EL (cell line): ENCODE measurements at places on chromosomes 2 and 18.

DNA sequence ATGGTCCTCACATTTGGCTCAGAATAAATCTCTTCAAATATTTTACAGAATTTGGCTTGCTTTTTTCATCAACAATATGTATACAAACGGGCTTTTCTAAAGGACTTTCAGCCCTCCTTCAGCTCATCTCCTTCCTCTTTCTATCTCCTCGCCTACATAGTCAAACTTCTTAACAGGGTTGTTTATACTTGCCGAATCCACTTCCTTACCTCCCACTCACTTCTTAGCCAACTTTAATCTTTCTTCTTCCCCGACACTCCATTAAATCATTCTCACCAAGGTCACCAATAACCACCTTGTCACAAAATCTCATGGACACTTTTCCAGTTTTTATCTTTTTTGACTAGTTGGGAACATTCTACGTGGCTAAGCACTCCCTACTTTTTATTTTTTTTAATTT lies 325.2 kb downstream of the PLCL1 start:
- DNase-seq, result no peak

DNA sequence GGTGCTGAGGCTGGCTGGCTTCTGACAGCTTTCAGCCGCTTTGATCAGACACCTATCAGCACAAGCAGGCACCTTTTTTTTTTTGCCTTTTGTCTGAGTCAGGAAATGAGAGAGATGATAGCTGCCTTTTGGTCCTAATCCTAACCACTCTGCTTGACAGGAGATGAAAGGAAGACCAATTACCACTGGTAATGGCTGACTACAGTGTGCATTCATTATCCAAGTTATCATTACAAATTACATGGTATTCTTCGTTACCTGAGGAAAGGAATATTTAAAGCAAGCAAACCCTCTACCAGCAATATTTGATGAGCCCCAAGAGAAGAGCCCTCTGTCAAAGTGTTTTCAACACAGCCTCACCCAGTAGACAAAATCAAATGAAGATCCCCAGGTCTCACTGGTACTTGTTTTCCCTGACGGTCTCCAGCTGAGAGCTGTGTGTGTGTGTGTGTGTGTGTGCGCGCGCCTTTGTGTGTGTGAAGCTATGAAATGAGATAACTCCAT lies 925.7 kb downstream of the DCDC2C start:
- no peak for DNase-seq

- no peak for DNase-seq
Observed at GRCh38 chr2:14633461-14634181, 1.1 kb downstream of the LRATD1 start.

GRCh38 chr2:156427074-156427473 lies 9.1 kb upstream of the GPD2 start:
- no peak for DNase-seq

DNA sequence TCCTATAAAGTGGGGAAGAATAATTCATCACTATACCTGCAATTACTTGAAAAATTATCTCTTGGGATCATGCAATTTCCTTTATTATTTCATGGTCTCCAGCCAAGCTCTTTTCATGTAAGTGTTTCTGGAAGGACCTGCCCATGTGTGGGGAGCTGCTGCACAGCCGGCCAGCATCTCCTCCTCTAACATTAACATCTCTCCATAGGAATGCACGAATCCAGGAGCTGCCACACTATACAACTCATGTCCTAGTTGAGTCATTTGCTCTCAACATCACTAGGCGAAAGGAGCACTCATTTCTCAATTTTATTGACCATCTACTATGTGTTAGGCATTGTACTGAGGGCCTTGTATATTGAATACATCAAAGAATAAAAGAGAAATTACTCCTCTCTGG lies 144.3 kb upstream of the ERBB4 start:
- DNase-seq, result no peak

DNA sequence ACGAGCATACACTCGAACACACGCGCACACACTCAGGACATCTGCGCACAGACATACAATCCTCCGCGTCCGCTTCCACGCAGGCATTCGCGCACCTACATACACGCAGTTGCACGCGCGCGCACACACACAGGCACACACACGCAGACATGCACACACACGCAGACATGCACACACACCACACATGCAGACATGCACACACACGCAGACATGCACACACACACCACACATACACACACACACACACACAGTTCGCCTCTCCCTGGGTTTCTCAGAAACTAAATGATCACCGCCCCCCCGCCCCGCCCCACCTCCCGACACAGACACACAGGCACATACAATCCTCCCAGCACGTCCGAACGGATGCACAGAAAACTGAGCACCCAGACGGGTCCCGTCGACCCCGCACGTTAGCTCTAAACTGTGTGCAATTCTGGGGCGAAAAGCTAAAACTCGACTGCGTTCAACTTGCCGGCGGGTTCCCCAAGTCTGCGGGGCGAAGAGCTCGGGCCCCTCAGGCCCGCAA lies 1.0 kb downstream of the EPHA4 start:
- DNase-seq, result peak; percentile 35

- no peak for DNase-seq
Observed at GRCh38 chr18:71370671-71371445, 1082.0 kb downstream of the SOCS6 start.

- DNase-seq, result peak; percentile 48
Observed at GRCh38 chr2:222796413-222797103, 64.3 kb upstream of the ACSL3 start.

- no peak for DNase-seq
Observed at GRCh38 chr2:86035376-86035882, 70.3 kb downstream of the POLR1A start.

- no peak for DNase-seq
Observed at GRCh38 chr2:168180483-168180882, 66.9 kb downstream of the STK39 start.

DNA sequence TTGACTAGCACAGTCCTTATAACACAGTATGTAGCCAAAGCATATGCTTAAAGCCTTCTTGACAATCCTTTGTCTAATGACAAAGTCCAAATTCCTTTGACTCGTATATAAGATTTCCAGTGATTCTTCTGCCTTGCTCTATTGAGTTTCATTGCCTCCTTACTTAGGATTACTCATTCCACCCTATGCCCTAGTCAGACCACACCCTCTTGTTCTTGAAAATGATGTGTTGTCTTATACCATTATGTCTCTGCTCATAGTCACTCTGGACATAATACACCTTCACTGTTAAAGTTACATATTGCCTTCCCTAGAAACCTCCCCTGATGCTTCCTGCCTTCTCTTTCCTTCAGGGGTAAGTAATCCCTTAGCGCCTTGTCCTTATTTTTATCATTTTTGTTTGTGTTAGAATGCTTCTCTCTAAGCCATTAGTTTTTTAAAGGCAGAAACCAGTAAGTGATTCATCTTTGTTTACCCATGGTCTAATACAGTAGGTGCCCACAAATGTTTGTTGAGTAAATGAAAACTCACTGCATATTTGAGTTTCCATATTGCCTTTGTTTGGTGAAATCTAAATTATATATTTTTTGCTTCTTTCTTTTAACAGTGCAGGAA lies 19.3 kb downstream of the GPD2 start:
- peak; percentile 38 for DNase-seq

- no peak for DNase-seq
Observed at GRCh38 chr2:37851828-37852584, 73.1 kb upstream of the RMDN2 start.

GRCh38 chr2:182625814-182626213 lies 90.2 kb upstream of the DNAJC10 start:
- DNase-seq, result no peak

GRCh38 chr2:210399440-210400041 lies 77.0 kb downstream of the LANCL1 start:
- DNase-seq, result peak; percentile 8

DNA sequence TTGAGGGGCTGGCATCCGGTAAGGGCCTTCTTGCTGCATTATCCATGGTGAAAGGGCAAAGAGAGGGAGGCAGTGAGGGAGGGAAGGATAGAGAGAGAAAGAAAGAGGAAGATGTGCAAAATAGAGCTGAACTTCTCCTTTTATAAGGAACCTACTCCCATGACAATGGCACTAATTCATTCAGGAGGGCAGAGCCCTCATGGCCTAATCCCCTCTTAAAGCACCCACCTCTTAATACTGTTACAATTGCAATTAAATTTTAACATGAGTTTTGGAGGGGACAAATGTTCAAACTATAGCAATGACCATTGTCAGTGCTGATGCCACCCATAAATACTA lies 60.2 kb downstream of the CXCR4 start:
- no peak for DNase-seq

DNA sequence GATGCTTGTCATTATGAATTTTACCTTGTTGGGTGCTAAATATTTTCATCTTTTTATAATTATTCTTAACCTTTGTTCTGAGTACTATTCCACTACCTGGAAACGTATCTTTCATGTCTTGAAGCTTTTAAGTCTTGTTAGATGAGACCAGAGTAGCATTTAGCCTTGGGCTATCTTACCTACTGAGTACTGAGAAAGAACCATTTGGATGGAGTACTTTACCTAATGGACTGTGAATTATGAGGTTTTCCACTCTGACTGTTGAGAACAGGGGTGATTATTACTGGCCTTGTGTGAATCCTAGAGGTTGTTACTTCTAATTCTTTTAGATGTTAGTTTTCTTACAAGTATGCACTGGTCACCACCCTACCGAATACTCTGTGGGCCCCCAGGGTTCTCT lies 63.5 kb downstream of the CCDC102B start:
- no peak for DNase-seq

DNA sequence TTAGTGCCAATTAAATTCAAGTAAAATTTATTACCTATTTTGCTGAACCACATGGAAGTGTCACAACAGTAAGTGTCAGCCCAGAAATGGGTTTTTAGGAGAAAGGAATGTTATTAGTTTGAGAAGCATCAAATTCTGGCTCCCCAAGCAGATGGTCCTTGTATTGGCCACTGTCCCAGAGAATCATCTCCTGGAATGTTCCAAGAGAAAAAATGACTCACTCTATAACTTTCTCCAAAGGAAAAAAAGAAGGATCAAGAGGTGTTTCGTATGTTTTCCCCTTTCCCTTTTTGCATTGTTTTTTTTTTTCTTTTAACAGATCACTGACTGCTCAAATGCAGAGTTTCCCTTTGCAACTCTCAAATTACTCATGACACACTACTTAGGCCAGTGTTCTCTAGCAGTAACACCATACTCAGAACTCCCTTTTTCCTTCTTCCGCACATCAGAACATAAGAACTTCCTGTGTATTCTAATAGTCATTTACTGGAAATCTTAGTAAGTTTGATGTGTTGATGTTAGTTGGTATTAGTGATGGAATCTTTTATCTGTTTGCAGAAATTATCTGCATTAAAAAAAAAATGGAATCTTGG lies 390.3 kb downstream of the GPD2 start:
- DNase-seq, result peak; percentile 68

DNA sequence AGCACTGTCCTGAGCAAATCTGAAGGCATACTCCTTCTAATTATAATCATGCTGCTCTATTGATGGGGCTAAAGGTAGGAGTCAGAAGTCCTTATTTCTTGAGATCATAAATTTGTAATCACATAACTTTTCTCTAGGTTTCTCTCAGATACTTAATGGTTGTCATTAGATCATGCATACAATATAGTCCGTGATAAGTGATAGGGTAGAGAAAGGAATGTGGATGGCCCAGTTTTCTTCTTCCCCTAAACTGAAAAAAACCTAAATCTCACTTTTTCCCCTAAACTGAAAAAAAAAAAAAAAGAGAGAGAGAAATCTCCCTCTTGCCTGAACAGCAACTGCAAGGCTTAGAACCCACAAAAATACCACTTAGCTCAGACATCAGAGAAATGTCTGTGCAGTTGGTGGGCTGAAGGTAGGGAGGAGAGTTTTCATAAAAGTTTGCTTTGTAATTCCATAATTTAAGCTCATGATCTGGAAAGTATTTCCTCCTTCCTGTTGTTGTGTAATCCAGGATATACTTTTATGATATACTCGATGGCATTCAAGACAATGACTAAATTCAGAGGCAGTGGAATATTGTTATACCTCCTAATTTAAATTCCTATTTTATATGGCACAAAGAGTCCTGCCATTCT lies 79.3 kb upstream of the ITPRID2 start:
- DNase-seq, result peak; percentile 25

GRCh38 chr2:123808243-123808642 lies 216.8 kb upstream of the CNTNAP5 start:
- no peak for DNase-seq

DNA sequence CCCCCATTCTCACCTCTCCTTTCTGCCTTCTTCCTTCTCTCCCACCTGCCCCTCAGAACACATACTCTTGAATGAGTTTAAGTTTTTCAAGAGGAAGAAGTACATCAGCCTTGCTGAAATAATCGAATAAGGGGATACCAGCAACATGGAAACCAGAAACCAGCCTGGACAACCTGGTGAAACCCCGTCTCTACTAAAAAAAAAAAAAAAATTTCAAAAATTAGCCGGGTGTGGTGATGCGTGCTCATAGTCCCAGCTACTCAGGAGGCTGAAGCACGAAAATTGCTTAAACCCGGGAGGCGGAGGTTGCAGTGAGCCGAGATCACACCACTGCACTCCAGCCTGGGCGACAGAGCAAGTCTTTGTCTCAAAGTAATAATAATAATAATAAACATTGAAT lies 75.0 kb upstream of the SLC1A4 start:
- DNase-seq, result no peak
